ENCODE measurements at places on chromosomes 3 and 15. TPM values are rescaled to one million over a fixed set of nuclear protein-coding genes. Genes with fewer than 3 reads are reported as not detected.

DNA sequence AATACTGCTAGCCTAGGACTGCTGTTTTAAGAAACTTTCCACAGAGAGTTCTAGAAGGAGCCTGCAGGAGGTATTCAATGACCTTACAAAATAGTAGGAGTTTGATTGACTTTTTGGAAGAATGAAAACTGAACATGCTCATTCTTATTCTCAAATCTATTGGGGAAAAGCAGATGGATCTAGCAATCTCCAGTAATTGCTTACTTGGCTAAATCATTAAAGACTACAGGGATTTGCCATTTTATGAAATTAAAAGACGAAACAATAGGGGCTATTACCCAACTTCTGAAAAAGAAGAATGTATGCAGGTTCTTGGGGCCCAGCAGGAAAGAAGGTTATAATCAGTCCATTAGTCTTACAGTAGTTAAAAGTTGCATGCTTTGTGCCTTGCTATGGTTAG lies 29.9 kb upstream of the PEX5L start:
- H3K4me1 ChIP-seq = no peaks in the 10 kb centered on the region
- H3K27me3 ChIP-seq = no peaks in the 10 kb centered on the region
- no peak for DNase-seq
- H3K36me3 ChIP-seq = no peaks in the 10 kb centered on the region
- no peak overlapping the region for H3K4me3 ChIP-seq

The GOLGA8R gene
- total RNA-seq = 3.4 TPM

DNA sequence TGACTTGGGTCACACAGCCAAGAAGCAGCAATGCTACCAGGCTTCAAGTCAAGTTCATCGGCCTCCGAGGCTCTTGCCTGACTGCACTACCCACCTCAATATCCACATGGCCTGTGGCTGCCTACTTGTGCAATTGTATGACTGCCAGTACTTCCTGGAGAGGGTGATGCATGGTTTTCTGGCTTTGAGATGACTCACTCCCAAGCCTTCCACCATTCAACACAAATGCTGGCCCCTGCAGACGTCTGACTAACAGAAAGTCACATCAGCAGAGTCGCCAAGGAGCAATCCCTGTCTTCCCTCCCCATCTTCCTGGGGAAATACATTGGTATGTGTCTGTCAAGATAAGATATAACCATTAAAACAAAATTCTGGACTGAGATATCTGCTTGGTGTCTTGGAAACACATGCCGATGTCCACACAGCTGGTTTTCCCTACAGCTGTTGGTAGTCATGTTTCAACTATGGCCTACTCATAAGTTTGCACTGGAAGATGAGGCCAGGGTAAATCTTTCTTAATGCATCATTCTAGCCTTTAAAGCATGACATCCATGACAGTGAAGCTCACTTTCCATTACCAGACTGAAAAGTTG lies 79.6 kb upstream of the SPATA12 start:
- H3K27ac ChIP-seq = no peak overlapping the region
- no peaks in the 10 kb centered on the region for H3K27me3 ChIP-seq
- DNase-seq = no peak
- no peaks in the 10 kb centered on the region for H3K4me1 ChIP-seq

The FOXL2 gene
- not detected for total RNA-seq

DNA sequence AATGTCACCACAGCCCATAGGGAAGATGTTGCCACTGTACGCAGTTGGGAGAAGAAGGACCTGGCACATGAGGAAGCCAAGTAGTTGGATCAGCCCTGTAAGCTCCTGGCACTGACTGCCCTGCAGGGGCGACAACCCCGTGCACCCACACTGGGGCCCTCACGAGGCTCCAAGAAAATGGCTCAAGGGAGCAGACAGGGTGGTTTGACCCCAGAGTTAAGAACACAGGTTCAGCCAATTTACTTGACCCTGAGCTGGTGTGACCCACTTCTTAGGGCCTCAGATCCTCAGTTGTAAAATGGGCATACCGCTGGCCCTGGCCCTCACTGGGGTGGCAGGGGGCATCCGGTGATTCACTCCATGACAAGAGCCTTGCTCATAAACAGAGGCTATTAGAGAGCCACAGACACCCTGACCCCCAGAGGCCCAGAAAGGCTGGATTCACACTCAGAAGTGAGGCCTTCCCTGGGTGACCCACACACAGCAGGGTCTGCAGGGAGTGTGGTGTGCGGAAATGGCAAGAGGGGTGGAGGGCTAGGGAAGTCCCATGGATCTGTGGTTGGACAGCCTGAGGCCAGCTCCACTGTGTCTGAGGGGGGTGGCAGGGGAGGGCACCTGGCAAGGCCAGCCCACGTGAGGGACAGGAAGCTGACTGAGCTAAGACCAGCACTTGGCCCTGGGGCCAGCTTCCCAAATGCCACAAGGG lies 1.7 kb upstream of the HHATL start:
- H3K27me3 ChIP-seq = no peaks in the 10 kb centered on the region
- no peak overlapping the region for H3K4me3 ChIP-seq
- no peaks in the 10 kb centered on the region for H3K36me3 ChIP-seq
- no peak overlapping the region for H3K27ac ChIP-seq
- no peak for DNase-seq

The PP2D1 gene
- total RNA-seq = not detected

The MCF2L2 gene
- total RNA-seq = 0.41 TPM

- no peaks in the 10 kb centered on the region for H3K36me3 ChIP-seq
- no peaks in the 10 kb centered on the region for H3K4me1 ChIP-seq
- no peak overlapping the region for H3K27ac ChIP-seq
- no peaks in the 10 kb centered on the region for H3K27me3 ChIP-seq
- H3K4me3 ChIP-seq = no peak overlapping the region
These were observed 229.1 kb downstream of the CHST2 start for GRCh38 chr3:143348486-143349327.

- no peaks in the 10 kb centered on the region for H3K4me1 ChIP-seq
- no peak overlapping the region for H3K4me3 ChIP-seq
- no peaks in the 10 kb centered on the region for H3K27me3 ChIP-seq
- no peak for DNase-seq
These were observed 147.9 kb downstream of the SST start for GRCh38 chr3:187522293-187522692.

- H3K36me3 ChIP-seq = no peaks in the 10 kb centered on the region
- DNase-seq = peak; percentile 95
These were observed 99.7 kb upstream of the LIPC start for GRCh38 chr15:58331913-58332675.

DNA sequence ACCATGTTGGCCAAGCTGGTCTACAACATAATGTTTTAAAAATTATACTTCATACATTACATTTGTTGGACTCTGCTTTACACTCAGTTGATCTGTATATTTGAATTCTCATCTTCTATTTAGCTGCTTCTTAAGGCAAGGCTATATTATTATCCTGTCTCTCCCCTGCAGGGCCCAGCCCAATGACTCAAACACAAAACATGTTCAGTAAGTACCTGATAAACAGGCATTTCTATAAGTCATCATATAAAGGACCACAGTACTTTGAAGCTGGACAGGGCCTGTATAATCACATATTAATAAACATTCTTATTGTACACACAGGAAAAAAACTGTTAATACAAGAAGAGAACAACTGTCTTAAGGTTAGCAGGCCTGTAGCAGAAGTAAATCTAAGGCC lies 36.2 kb downstream of the NGLY1 start:
- H3K27me3 ChIP-seq = no peaks in the 10 kb centered on the region
- H3K4me3 ChIP-seq = no peak overlapping the region
- H3K27ac ChIP-seq = no peak overlapping the region
- DNase-seq = no peak

The LRRIQ4 gene
- total RNA-seq = 0.74 TPM

DNA sequence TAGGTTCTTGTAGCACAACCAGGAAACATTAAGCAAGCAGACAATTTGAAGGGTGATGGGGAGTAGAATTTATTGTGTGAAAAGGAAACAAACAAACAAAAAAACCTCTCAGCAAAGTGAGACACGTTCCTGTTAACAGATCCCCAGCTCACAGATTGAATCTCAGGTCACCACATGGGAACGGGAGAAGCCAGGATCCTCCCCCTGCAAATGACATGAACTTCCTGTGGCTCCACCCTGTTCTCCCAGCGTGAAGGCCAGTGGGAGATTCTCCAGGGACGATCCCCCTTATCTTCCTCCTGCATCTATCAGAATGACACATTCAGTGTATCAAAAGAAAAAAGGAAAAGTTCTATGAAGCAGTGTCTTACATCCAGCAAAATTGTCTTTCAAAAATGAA lies 1488.1 kb downstream of the OTOL1 start:
- H3K4me3 ChIP-seq = no peak overlapping the region
- H3K36me3 ChIP-seq = no peaks in the 10 kb centered on the region
- no peaks in the 10 kb centered on the region for H3K27me3 ChIP-seq
- no peak for DNase-seq
- no peak overlapping the region for H3K27ac ChIP-seq

The RNU5B-1 gene
- not detected for total RNA-seq

DNA sequence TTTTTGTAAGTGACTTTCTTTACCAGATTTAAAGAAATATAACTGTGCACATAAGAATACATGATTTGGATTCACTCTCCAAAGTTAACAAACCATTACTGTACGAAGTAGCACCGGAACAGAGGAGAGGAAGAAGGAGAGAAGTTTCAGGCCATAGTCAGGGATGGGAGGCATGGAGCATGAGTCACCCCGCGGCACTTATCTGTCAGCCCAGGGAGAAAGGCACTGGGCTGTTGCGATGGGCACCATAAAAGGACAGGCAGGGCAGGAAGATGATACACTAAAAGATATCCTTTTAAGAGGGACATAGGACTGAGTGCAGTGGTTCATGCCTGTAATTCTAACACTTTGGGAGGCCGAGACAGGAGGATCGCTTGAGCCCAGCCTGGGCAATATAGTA lies 37.0 kb downstream of the TTC23 start:
- H3K36me3 ChIP-seq = no peaks in the 10 kb centered on the region
- H3K27ac ChIP-seq = peak overlapping the region; percentile 47
- no peaks in the 10 kb centered on the region for H3K4me1 ChIP-seq
- H3K27me3 ChIP-seq = no peaks in the 10 kb centered on the region

GRCh38 chr3:134707908-134708597 lies 57.2 kb upstream of the KY start:
- H3K4me3 ChIP-seq = no peak overlapping the region
- H3K27ac ChIP-seq = no peak overlapping the region
- DNase-seq = no peak
- H3K27me3 ChIP-seq = no peaks in the 10 kb centered on the region
- no peaks in the 10 kb centered on the region for H3K36me3 ChIP-seq
- H3K4me1 ChIP-seq = no peaks in the 10 kb centered on the region

DNA sequence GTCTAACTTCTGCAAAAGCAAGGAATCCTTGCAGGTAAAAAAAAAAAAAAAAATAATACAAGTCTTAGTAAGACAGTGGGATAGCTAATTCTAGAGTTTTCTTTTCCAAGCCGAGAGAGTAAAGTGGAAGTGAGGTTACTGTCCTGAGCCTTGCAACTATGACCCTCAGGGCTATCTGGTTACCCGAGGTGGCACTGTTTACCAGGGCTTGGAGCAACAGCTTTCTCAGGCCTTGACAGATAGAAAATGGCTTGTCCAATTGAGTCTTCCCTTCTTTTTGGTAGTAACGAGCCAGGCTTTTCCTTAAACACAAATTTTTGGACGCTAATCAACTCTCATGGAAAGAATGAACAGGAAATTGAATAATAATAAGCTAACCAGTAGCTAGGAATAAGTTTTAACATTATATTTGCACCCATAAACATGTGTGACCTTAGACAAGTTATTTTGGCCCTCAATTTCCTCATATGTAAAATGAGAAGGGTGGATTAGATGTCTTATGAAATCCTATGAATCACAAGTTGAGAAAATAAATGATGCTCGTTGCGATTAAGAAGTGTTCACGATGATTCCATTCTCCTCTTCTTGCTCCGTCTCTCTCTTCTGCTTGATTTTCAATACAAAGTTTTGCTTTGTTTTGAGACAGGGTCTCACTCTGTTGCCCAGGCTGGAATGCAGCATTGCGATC lies 236.9 kb upstream of the KBTBD8 start:
- H3K27ac ChIP-seq = peak overlapping the region; percentile 18
- no peak overlapping the region for H3K4me3 ChIP-seq
- no peak for DNase-seq
- no peaks in the 10 kb centered on the region for H3K27me3 ChIP-seq
- H3K4me1 ChIP-seq = no peaks in the 10 kb centered on the region

DNA sequence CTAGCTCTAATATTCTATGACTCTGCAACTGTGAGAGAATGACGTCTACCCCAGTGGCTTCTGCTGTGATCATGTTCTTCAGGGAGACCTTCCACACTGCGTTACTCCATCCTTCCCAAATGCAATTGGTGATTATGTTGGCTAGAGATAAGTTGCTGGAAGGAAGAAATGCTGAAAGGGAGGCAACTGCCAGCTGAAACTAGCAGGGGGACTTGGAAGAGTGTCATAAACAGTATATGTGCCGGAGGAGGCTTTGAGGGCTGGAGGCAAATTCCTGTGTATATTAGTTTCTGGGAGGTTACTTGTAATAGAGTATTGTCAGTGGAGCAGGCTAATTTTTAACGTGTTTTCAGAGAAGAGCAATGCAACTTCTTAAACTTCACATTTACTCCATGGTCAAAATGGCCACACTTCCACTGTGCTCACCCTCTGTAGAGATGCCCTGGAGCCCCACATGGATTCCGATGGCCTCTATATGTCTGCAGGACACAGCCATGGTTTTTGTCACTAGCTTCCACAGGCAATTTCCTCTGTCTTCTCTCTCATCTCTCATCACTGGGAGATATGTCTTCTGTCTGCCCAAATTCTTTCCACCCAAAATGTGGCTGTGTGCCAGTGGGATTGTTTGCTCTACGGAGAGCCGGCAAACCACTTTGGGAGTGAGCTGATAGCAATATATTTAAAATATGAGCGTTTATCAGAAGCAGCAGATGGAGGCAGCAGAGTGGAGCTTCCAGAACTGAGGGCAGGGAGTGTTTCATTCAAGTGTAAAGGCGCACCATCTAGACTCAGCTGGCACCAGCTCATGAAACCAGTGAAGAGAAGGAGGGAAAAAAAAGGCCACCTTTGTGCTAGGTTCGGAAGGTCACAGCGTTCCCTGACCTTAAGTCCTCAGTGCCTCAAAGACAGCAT lies 13.3 kb upstream of the CD47 start:
- H3K4me1 ChIP-seq = no peaks in the 10 kb centered on the region
- H3K27ac ChIP-seq = no peak overlapping the region
- DNase-seq = no peak
- H3K4me3 ChIP-seq = no peak overlapping the region
- H3K27me3 ChIP-seq = no peaks in the 10 kb centered on the region
- H3K36me3 ChIP-seq = no peaks in the 10 kb centered on the region

The GRK7 gene
- not detected for total RNA-seq

DNA sequence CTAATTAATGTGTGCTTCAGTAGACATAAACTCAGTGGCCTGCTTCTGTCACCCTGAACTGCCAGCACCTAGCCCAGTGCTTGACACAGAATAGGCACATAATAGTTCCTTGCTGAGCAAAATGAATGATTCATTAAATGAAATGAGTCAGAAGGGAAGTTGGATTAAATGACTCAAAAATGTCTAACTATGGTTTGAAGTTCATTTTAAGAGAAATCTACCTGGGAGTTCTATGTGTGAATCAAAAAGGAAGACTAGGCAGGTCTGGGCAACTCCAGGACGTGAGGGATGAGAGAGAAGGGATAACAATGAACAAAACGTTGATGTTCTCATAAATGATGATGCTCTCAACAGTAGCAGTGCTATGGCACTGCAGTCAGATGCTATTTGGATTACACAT lies 175.0 kb downstream of the CFAP20DC start:
- H3K27ac ChIP-seq = no peak overlapping the region
- H3K27me3 ChIP-seq = no peaks in the 10 kb centered on the region
- DNase-seq = no peak
- no peak overlapping the region for H3K4me3 ChIP-seq

The LARP6 gene
- total RNA-seq = 24.6 TPM

The EFCAB12 gene
- total RNA-seq = 6.2 TPM

- no peak overlapping the region for H3K27ac ChIP-seq
- no peak overlapping the region for H3K4me3 ChIP-seq
- H3K36me3 ChIP-seq = no peaks in the 10 kb centered on the region
- DNase-seq = no peak
These were observed 18.3 kb upstream of the PKM start for GRCh38 chr15:72249142-72249810.
